ENCODE measurements at places on chromosomes 16 and 17.

GRCh38 chr16:57203451-57203850 is 17.3 kb downstream of the RSPRY1 start:
- DNase-seq, result no peak

DNA sequence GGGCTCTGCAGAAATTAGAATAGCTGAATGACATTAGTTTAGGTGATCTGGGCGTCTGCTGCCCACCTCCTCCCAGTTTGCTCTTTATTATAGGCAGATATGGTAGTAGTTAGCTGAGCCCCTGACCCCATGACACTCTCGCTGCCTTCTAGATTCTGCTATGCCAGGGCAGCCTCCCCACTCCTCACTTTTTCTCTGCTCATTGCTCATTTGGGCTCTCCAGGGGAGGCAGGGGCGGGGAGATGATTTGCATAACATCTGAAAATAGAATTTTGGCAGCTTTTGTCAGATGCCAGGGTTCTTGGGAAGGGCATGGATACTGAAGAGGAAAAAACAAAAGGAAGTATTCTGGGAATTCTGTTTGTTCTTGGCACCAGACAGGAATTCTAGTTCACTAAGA is 78.0 kb upstream of the GAS7 start:
- no peak for DNase-seq

DNA sequence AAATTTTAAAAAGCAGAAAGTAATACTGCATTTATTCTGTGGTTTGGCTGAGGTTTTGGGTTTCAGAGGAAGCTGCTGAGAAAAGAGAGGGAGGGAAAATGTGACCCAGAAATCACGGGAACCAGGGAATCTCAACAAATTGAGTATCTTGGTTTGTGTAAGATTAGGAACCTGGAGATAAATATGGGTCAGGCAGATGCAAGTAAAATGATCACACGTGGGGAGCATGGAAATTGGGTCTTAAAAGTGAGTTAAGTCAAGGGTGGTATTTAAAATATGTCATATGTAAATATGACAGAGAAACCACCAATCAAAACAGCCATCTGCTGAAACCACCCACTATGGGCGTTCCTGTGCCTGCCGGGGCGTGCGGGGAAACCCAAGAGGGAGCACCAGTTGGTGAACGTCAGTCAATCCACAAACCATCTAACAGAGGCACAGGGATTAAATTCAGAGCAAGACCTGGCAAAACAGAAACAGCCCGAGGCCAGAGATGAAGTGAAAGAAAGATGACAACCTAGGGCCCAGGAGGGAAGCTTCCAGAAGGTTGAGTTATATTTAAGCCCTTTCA is 33.4 kb downstream of the CDH13 start:
- DNase-seq, result no peak

- DNase-seq, result no peak
Observed at GRCh38 chr17:43562679-43563599, 16.8 kb upstream of the ETV4 start.

DNA sequence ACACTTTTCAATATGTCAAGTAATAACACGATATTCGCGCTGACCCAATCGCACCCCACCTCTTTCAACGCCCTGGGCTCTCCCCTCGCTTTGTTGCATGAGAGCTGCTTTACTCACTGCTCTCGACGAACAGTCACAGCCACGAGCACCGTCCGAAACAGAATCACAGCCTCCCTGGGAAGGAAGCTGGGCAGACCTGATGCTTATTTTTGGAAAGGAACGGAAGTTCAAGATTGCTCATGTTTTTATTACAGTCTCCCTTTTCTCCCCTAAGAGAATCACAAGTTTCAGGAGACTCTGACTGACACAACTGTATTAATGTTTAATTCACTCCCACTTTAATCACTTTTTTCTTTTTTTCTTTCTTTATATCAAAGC is 67.8 kb downstream of the ANKRD11 start:
- no peak for DNase-seq

DNA sequence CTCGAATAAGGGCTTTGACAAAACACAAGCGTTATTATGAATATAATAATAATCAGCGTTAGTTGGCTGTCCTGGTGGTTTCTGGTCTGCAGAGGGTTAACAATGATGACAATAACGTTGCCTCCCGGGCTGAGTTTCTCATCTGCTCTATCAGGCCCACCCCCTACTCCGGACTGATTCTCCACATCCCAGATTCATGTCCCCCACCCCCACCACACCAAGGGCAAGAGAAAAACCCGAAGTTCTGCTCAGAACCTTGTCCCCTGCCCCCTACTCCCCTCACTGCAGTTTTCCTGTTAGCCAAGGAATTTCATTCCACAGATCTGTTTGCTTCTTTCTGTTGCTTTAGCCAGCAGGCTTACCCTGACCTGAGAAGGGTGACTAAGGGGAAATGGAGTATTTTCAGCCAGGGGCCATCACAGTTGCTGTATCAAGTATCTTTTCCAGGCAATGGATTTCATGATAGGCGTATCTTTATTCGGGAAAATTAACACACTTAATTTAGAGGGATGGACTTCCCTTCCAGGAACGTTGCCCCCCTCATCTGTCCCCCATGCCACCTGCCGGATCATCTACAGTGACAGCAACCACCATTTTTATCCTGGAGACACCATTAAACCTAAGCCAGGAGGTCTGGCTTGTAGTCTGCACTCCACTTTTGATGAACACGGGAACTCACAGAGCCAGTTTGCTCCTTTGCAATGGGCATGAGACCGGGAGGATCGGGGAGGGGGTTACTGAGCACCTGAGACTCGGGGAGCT is 23.7 kb downstream of the ALOX15 start:
- DNase-seq, result no peak

GRCh38 chr17:19448341-19449268 is 37.6 kb downstream of the RNF112 start:
- DNase-seq, result no peak

GRCh38 chr16:55574811-55575210 is 8.3 kb downstream of the CAPNS2 start:
- DNase-seq, result no peak

GRCh38 chr16:4265676-4266075 is 7.1 kb downstream of the TFAP4 start:
- DNase-seq, result no peak

GRCh38 chr17:79248843-79249493 is 174.3 kb downstream of the ENGASE start:
- no peak for DNase-seq

DNA sequence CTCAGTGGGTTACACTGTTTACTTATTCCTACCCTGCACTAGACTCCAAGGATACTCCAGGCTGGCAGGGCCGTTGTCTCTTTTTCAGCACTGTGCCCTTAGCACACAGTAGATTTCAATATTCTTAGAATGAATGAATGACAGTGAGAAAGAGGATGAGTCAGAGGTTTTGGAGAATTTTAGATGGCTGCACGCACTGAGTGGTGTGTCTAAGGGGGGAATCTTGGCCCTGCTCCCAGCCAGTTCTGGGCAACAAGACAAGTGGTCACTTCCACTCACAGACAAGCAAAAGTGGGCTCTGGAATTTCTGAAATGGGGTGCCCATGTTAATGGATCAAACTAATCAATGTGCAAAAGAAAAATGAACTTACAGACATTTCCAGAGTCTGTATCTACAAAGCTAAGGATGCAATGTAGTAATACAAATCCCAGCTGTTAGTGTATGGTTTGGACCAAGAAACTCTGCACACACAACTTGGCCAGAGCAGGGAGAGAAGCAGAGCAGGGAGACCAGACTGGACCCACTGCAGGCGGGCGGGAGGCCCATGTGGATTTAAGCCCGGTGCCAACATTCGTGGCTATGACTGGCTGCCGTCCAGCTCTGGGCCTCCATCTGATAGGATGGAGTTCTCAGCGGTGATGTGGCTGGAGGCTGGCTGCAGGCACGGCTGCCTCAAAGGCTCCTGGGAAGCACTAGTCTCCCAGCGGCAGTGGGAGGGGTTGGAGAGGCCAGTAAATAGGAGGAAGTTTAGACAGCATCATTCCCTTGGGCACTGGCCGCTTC is 95.6 kb upstream of the CDYL2 start:
- DNase-seq, result no peak

GRCh38 chr16:86718118-86718517 is 139.8 kb downstream of the FOXL1 start:
- no peak for DNase-seq

DNA sequence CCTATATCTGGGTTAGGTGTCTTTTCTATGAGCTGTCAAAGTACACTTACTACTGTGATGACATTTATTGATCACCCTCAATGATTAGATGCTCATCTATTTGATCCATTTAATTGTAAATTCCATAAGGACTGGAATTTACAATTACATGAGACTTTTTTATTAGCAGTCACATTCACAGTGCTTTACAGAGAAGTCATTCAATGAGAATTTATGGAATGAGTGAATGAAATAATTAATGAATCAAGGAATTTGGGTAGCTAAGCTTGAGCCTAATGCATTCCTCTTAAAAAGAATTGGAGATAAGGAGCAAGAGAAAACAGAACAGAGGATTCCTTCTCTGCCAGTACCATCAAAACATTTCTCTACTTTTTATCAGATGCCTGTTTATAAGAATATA is 1437.5 kb upstream of the CDH8 start:
- no peak for DNase-seq

GRCh38 chr17:12547831-12548230 is 117.9 kb upstream of the MYOCD start:
- no peak for DNase-seq

GRCh38 chr16:65005696-65006095 is 116.2 kb downstream of the CDH11 start:
- DNase-seq, result no peak

GRCh38 chr17:66781135-66781534 is 53.8 kb upstream of the CACNG5 start:
- DNase-seq, result no peak

- DNase-seq, result no peak
Observed at GRCh38 chr17:50766222-50767023, 895 bp downstream of the ANKRD40CL start.

GRCh38 chr17:34626121-34626681 is 46.8 kb downstream of the TMEM132E start:
- no peak for DNase-seq

DNA sequence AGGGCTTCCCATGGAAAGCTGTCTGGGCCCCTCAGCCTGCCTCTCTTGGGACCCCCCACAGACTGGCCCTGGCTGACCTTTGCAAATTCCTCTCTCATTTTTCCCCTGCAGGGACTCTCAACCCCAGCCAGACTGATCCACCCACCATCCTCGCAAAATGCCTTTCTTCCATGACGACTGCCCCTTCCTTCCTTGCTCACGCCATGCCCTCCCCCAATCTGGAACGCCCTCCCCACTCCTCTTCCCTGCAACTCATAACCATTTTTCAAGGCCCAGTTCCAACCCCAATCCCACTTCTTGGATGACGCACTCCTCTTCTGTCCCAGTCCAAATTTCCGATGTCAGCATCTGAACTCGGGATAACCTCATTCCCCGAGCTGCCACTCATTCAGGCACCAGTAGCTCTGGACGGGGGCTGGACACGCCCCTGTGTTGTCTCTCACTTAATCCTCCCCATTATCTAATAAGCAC is 1.3 kb upstream of the DNAI2 start:
- no peak for DNase-seq

DNA sequence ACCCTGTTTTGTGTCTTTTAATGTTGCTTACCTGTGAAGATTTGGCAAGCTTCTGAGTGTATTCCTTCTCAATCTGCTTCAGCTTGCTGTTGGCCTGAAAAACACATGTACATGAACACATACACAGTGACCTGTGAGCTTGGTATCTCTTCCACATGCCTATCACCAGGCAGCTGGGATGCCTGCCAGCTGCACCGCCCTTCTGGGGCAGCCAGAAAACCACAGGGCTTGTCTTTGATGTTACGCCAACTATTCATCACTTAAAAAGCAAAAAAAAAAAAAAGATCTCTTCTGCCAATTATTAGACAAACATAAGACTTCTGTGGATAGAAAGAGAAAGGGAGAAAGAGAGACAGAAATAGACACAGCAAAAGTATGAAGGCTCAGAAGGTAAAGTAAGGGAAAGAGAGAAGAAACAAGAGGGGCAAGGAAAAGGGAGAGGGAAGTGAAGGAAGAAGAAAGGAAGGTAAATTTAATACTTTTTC is 189.2 kb upstream of the AXIN2 start:
- DNase-seq, result peak; percentile 40

Data from activated gamma-delta T cell treated with Interleukin-2 at 50 U/mL for 16 hours (primary cell).